ENCODE measurements at places on chromosomes 13 and 19.

- no peak for DNase-seq
Observed at GRCh38 chr19:18789422-18789869, 1.7 kb downstream of the COMP start.

DNA sequence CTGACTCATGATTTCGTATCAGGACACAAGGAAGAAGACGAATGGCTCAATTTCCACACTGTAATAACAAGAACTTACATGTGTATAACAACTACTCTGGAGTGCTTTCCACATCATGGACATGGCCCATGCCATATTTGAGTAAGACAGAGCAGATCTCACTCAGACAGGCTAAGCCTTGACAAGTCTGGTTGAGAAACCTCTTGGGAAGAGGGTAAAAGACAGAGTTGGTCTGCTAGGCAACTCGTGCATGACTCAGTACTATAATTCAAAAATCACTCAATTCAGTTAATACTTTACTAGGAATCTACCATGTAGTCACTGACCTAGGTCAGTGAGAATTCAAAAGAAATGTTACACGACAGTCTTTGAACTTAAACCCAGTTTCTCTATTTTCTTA is 5.7 kb upstream of the THSD1 start:
- DNase-seq: no peak

GRCh38 chr19:27635401-27635800 is 1577.5 kb downstream of the UQCRFS1 start:
- DNase-seq: no peak

DNA sequence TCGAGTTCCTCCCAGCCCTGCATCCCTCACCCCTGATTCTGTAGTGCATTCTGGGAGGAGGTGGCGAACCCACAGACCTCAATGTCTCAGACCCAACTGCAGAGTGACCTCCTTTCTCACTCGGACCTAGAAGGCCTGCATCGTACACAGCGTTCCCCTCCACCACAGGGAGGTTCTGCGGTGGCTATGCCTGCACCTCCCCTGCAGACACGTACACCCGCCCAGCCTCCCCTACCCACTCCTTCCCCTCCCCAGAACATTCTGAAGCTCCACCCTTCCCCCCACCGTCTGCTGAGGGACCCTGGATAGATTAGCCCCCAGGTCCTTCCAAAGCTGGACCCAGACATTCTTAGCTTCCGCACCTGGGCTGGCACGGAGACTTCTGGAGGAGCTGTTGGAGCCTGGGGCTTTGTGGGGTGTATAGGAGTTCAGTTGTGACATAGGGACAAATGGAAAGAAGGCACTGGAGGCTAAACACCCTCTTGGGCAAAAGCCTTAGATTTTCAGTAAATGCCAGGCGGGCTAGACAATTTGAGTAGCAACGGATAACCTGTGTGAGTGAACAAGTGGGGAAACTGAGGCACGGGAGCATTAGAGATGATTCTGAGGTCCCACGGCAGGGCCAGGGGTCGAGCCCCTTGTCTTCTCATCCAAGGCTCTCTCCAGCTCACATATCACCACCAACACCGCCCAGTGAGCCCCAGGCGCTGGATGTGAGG is 420 bp upstream of the FSD1 start:
- no peak for DNase-seq

- DNase-seq: no peak
Observed at GRCh38 chr13:84029396-84029795, 147.1 kb upstream of the SLITRK1 start.

DNA sequence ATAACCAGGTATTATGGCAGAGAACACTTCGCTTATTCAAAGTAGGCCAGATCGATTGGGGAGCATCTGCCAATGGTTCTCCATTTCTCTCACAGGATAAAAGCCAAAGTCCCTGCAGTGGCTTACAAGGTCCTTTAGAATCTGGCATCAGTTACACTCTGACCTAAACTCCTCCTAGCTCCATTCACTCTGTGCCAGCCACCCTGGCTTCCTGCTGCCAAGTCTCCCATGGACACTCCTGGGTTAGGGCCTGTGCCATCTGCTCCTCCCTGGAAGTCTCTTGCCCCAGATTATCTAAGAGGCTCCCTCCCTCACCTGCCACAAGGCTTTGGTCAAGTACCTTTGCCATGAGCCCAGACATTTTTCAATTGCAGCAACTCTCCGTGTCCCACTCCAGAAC is 649.2 kb downstream of the DACH1 start:
- no peak for DNase-seq

DNA sequence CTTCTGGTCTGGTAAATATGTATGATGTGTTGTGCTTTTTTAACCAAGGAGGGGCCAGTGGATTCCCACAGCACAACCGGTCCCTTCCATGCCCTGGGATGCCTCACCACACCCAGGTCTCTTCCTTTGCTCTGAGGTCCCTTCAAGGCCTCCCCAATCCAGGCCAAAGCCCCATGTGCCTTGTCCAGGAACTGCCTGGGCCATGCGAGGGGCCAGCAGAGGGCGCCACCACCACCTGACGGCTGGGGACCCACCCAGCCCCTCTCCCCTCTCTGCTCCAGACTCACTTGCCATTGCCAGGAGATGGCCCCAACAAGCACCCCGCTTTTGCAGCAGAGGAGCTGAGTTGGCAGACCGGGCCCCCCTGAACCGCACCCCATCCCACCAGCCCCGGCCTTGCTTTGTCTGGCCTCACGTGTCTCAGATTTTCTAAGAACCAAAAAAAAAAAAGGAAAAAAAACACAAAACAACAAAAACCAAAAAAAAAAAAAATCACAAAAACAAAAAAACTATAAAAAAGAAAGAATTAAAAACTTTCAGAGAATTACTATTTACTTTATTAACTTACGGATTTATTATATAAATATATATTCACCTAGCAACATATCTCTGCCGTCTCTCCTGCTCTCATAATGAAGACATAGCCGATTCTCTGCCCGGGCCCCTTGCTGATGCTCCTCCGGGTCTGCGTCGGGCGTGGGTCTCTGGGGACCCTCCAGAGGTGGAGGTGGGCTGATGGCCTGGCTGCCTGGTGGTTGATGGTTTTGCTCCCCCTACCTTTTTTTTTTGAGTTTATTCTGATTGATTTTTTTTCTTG is 14.4 kb downstream of the CAPN12 start:
- DNase-seq: peak; percentile 77

DNA sequence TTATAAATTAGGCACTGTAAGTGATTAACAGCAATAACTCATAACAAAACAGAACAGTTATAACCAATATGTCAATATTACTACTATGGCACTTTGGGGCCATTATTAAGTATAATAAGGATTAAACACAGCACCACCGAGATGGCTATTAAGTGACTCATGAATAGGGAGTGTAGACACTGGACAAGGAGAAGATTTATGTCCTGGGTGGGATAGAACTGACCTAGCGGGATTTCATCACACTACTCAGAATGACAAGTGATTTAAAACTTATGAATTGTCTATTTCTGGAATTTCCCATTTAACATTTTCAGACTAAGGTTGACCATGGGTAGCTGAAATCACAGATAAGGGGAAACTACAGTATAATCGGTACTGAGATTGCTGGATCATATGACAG is 79.0 kb upstream of the SLC7A1 start:
- DNase-seq: no peak

DNA sequence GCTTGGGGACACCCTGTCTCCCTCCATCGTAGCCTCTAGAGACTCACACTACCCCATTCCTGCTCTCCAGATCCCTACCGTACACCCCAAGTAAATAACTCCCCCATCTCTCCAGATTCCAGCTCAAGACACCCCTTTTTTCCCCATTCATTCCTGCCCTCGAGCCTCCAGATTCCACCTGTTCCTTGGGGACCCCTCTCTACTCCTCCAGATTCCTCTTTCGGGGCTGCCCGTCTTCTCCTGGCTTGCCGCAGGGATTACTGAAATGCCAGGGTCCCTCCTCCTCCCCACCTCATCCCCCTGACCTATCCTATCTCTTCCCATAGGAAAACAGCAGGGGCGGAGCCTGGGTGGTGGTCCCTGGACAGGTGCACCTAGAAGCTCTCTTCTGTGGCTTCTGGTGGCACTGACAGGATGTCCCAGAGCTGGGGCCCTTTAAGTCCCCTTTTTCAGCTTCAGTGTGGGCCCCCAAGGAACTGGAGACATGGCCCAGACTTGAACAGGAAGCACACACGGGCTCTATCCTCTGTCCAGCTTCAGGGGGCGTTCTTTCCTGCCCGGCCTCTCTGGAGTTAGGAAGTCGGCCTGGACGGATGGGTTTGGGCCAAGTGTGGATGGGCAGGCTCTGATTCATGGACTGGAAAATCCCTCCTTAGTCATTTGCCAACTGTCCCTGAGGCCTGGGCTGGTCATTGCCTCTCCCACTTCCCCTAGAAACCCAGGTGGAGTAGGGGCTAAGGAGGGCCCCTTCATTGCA is 1.2 kb downstream of the ZSWIM4 start:
- DNase-seq: no peak

DNA sequence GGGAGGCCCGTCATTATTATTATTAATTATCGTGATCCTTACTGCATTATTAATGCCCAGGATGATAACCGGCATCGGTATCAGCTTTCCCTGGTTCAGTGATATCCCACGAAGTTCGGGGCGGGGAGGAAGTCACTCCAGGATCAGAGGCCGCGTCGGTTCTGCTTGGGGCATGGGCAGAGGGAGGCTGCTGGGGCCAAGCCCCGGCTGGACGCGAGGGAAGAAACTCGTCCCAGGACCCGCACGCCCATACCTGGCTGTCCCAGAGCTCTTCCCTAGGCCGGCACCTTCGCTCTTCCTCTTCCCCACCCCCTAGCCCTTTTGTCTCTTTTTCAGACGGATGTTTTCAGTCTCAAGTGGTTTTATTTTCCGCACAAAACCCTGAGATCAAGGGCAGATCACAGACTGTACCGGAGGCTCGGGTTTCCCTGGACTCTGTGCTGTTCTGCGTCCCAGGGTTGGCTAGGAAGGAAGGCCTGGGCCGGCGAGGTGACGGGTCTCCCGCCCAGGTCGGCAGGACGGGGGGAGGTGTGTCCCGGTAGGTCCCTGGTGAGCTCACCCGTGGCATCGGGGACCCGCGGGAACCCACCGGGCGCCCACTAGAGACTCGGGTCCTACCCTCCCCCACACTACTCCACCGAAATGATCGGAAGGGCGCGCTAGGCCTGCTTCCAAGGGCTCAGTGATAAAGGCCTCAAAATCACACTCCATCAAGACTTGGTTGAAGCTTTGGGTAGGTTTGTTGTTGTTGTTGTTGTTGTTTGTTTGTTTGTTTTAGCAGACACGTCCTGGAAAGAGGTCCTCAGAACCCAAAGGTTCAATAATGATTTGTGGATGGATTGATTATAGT is 7.9 kb downstream of the ZIC2 start:
- no peak for DNase-seq

- no peak for DNase-seq
Observed at GRCh38 chr13:93981426-93981977, 498.0 kb downstream of the DCT start.

GRCh38 chr13:71255633-71256032 is 611.4 kb downstream of the DACH1 start:
- no peak for DNase-seq

GRCh38 chr19:35110974-35111373 is 4.6 kb upstream of the FXYD3 start:
- DNase-seq: no peak

GRCh38 chr19:55493645-55494171 is 5.5 kb downstream of the SSC5D start:
- DNase-seq: no peak

GRCh38 chr19:50795664-50796073 is 5.5 kb downstream of the ACP4 start:
- DNase-seq: no peak

DNA sequence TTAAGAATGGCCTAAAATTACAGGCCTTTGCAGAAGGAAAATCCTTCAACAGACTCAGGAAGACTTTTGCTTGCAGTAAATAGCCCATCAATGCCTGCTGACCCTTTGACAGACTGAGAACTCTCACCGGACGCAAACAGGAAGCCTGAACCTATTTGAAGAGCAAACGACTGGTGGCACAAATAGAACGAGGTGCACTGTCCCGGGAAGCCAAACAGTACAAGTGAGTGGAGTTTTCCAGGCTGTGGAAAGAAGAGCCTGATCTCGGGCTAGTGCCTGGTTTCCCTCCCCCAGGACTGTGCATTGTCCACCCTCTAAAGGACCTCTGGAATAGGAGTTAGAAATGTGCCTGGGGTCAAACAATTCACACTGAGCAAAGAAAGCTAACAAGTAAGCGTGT is 165.5 kb downstream of the FGF14 start:
- DNase-seq: no peak

DNA sequence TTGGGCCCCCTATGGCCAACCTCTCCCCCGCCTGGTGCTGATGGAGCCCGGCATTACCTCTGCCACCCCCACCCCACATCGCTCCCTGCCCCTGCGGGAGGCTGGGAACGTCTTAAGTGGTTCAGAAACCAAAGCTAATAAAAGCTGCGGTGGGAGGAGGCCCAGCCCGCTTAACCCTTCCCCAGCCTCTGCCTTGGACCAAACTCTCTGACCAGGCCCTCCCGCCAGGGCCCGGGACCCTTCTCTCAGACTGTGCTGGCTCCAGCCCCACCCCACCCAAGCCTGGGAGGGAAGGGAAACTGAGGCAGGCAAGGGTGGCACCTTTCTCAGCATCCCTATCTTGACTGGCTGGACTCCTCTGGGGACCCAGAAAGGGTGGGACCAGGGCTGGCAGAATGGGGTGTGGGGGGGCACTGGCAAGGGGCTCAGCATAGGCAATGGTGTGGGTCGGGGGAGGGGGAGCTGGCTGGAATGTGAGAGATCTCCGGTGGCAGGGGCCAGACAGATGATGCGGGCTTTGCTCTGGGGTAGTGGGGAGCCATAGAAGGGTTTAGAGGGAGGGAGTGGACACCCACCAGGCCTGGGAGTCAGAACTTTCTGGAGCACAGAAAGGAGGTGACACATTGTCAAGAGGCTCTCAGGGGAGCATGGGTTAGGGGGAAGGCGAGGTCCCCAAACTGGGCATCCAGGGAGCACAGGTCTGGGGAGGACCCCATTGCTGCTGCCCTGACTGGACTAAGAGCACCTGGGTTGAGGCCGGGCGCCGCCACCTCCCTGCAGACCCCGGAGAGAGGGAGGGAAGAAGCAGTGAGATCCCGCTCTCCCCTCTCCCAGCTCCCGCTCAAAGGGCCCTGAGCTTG is 21.9 kb downstream of the SMIM24 start:
- DNase-seq: no peak

- DNase-seq: no peak
Observed at GRCh38 chr13:42602906-42603305, 29.0 kb downstream of the TNFSF11 start.

DNA sequence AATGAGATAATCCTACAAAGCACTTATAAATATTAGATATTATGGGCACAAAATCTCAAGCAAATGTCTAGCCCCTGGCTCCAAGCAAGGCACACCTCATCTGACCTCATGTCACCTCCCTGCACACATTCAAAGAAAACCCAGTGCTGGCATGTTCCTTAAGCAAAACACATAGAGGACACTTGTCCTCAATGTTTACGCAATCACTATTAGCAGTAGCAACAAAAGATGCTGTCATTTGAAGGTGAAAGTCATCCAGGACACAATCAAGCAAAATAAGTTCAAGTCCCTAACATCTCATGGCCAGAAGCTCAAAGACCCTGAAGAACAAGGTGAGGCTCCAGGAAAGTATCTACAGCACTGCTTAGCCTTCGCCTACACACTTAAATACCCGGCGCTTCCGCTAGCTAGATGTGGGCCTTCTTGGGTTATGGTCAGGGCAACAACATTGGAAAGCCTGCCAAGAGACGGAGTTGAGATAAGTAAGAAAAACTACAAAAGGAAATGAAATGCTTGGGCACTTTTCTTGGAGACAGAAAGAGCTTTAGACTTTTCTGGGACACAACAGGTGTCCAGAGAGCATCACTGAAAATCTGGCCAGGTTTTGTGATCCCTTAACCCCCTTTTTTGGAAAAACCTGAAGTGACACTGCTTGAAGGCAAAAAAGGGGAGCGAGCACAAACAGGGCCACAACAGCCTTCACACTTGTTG is 85.7 kb downstream of the FOXO1 start:
- DNase-seq: no peak

GRCh38 chr13:20685092-20685491 is 18.4 kb upstream of the IL17D start:
- no peak for DNase-seq
